ENCODE measurements at places on chromosomes 3 and 15.
A peak's percentile ranks its signal among the peaks of the same experiment; 100 is the strongest.

DNA sequence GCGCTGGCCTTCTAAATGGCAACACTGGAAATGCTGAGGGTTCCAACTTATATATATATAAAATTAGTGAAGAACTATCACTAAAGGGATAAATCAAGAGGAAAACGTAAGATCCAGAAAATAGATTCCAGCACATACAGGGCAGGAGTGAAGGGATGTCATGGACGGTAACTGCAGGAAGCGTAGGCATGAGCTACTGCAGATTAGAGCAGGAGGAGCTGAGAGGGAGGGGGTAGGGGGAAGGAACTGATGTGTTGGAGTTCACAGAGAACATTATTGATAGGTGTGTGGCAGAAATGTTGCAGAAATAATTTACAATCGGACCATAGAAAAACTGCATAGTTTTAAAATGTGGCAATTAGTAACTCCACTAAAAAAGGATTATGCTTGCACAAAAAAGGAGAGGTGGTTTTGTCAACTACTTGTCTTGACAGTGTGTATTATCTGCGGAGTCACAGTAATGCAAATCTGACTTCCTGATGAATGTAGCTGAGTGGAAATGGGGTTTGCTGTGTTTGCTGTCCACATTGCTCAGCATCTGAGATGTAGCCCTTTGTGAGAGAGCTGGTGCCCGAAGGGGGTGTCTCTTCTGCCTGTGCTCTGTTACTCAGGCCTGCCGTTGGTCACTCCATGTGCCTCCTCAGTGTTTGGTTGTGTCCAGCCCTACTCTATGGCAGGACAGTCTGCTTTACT lies 61.2 kb downstream of the PAK2 start:
- no peak for DNase-seq

GRCh38 chr3:86087160-86087871 lies 903.6 kb downstream of the VGLL3 start:
- no peak for DNase-seq

- DNase-seq: no peak
These were observed 34.3 kb downstream of the HMG20A start for GRCh38 chr15:77454951-77455350.

- DNase-seq: no peak
These were observed 90.0 kb upstream of the ICE2 start for GRCh38 chr15:60568914-60569391.

- no peak for DNase-seq
These were observed 536 bp downstream of the SEC61A1 start for GRCh38 chr3:128052595-128053351.

DNA sequence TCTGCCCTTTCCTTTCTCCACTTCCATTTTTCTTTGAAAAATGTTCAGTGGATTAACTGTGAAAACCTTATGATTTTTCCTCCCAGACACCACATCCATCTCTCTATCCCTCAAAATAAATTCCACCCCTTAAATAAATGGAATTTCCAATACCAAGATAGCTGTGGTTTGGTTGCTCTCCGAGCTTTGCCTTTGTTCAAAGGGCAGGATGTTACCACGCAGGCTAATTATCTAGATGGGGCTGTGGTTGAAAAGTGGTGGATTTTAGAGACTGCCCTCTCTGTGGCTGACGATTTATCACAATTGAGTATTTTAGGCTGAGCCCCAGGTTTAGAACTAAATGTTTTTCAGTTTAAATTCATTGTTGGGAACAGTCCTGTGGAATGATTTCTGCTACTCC lies 36.9 kb upstream of the CMSS1 start:
- no peak for DNase-seq

GRCh38 chr3:121651684-121652083 lies 9.0 kb downstream of the HCLS1 start:
- DNase-seq: no peak

DNA sequence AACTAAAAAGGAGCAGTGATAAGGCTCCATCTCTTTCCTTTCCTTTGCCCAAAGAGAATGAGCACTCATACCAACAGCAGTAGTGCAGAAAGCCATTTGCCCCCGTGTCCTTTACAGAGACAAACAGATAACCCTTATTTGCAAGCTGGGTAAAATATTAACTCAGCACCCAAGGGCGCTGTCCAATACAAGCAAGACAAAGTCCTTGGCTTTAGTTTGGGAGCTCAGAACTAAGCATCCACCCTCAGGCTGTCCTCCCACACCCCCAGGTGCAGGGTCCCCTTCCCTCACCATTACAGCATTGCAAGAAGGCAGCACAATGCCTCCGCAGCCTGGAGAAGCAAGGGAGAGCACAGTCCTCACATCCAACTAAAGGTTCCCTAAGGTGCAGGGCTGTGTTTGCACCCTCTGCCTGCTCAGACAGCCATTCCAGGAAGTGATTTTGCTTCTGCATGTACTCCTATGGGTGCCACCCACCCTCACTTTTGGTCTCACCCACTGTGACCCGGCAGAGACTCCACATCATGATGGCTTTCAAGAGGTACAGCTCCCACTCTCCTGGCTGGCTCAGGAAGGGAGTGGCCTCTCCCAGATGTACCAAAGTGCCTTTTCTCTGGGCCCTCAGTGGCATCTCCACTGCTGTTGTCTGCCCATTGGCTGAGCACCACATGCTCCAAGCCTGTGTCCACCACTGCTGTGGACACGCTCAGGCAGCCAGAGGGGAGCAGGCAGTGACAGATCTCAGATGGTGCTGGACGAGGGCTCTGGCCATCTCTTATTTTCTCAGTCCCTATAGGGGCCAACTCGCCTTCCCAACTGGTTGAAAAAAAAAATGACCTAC lies 34.1 kb upstream of the HES1 start:
- DNase-seq: no peak

GRCh38 chr15:56794165-56794552 lies 60.9 kb upstream of the ZNF280D start:
- no peak for DNase-seq

- DNase-seq: no peak
These were observed 89.0 kb downstream of the NFKBIZ start for GRCh38 chr3:101938262-101938847.

DNA sequence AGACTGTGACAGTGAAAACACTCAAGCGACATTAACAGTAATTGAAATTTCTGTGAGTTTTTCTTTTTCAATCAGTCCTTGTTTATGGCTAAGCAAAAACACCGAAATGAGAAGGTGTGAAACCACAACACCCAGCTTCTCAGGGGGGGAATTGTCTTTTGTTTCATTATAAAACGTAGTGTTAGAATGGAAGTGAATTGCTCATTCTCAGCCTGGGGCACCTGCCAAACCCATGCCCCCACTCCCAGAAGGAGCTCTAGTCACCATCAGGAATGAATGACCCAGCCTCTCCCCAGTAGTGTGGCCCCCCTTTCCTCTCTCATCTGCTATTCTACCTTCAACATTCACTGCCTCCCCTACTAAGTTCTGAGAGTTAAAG lies 185.8 kb upstream of the CFAP20DC start:
- no peak for DNase-seq

GRCh38 chr15:51401872-51402517 lies 60.5 kb downstream of the GLDN start:
- DNase-seq: no peak

DNA sequence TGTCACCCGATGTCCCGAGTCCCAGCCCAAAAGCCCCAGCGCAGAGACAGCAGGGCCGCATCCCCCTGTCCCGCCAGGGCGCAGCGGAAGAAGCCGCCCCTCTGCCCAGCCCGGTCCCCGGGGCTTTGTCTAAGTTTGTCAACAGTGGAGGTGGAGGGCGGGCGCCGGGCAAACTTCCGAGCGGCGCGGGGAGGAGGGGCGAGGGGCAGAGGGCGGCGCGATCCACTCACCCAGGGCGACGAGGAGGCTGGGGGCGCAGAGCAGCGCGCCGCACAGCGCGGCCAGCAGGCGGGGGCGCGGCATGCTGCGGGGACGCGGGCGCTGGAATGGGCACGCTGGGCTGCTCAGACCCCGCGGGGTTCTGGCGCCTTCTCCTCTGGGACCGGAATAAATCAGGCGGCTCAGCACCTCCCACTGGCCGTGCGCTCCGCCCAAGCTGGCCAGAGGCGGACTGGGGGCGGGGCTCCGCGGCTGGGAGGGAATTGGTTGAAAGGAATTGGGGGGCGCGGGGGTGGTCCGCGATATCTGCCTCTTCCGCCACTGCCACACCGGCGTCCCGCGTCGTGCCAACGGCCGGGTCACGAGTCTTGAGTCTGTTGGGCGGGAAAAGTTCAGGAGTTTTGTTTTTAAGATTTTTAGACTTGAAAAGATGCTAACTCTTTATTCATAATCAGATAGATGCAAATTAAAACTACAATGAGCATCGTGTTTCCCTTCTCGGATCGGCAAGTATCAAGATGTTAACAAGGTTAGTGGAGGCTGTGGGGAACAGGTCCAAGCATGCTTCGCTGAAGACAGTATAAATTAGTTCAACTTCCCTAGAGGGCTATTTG lies at the start of gene MFGE8:
Gene MFGE8, minus strand, starts transcription at position 363 of the 833 bp plus-strand sequence. Its CDS starts 60 bp downstream, at position 303.
- peak; percentile 47 for DNase-seq

GRCh38 chr3:62615258-62615849 lies 242.0 kb upstream of the FEZF2 start:
- DNase-seq: no peak

DNA sequence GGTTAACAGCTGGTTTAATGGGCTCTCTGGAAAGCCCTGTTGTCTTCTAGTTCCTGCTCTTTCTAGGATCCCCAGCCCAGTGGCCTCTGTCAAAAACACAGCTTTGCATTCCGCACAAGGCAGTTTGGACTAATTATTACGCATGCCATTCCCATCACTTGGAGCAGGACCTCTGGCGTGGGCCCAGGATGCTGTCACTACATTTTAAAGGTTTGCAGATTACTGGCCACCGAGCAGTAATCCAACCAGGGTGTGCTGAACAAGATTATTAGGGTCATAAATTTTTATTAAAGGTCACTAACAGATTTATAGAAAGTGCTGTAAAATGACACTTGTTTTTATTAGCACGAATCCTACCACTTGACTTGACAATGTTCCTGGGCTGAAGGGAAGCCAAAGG lies 143.6 kb upstream of the SLC6A11 start:
- no peak for DNase-seq

DNA sequence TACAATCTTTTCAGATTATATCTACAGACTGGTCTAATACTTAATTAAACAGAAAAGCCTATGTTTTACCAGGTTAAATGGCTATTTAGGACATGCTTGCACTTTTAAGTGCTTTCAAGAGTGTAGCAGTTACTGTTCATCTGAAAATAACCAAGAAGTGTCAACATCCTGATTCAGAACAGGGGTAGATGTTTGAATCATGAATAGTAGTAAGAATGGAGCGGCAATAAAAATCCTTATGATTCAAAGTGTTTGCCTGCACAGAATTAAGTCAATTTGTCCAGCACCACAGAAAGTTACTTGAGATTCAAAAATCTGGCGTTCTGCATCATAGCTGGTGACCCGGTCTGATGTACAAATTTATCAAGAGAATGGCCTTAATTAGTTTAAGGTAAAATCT lies 48.3 kb downstream of the GREM1 start:
- no peak for DNase-seq

GRCh38 chr15:84681831-84682230 lies 23.8 kb upstream of the NMB start:
- DNase-seq: no peak

DNA sequence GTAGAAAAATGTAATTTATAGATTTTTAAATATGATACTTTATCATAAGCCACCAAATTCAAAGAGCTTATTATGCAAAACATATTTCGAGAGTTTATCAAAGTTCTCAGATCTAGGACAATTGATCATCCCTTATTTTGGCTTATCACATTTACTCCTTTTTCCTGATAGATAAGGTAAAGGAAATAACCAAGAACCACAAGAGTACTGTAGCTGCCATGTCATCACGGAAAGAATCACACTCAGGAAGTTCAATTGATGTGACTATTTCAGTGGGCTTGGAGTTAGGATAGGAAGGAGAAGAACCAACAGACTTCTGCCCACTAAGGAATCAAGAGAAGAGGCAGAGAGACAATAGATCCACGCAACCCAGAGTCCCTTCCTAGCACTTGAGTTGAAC lies 142.7 kb upstream of the TMCO5A start:
- no peak for DNase-seq
